ENCODE measurements at places on chromosomes 11 and 22. TPM values are rescaled to one million over a fixed set of nuclear protein-coding genes. Genes with fewer than 3 reads are reported as not detected.
A peak's percentile ranks its signal among the peaks of the same experiment; 100 is the strongest.

CCDC73 gene
- not detected for total RNA-seq

OR4C16 gene
- not detected for total RNA-seq

DNA sequence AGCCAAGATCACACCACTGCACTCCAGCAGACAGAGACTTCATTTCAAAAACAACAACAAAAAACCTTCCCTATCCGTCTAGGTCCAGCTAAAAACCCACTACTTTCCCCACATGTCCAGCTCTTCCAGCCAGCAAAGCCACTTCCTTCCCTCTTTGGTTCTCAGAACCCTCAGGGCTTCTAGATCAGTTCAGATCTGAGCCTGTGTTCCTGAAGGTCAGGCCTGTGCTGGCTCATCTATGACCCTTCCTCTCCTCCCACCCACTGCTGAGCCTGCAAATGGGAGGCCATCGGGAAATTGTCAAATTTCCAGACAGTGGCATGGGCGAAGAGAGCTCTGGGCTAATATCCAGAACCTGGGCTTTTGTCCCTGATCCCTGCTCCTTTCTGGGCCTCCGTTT lies 37.8 kb downstream of the SLCO2B1 start:
- no peak for DNase-seq

LAMTOR1 gene
- total RNA-seq, result 92.0 TPM

HEPN1 gene
- total RNA-seq, result not detected

DNA sequence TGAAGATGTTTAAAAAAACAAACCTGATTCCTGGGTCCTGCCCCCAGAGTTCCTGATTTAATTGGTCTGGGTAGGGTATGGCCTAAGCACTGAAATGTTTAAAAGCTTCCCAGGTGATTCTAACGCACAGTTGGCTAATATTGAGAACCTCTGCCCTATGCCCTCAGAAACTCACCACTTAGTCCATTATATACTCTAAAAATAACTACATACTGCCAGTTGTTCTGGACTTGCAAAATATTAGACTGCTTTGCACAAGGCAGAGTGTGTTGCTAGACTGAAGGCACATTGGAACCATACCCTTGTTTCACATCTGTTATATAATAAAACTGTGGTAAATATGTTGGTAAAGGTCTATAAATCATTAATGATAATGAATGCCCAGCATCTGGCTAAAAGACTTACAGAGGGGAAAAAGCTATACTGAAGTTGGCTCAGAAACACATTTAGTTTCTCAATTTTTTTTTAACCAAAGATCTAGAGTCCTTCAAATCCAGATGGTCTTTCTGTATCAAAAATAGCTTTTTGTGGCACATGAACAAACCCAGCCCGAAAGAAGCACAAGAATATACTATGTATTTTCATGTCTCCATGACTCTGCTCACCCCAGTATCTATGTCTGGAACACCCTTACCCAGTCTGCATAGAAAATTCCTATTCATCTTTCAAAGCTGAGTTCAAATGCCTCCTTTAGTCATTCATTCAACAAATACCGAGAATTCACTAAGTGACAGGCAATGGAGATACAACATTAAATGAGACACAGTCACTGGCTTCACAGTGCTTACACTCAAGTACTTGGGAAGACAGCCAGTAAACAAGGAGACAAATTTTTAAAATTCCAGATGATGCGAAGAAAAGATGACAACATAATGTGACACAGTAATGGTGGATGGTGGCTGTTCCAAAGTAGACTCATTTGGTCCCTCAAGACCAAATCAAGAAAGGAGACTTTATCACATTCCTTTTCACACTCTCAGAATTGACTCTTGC lies 44.1 kb downstream of the RBFOX2 start:
- DNase-seq, result no peak

- DNase-seq, result peak; percentile 10
Measured at GRCh38 chr11:126313826-126314225, 10.0 kb downstream of the DCPS start.

KCTD17 gene
- total RNA-seq, result 34.3 TPM

DNA sequence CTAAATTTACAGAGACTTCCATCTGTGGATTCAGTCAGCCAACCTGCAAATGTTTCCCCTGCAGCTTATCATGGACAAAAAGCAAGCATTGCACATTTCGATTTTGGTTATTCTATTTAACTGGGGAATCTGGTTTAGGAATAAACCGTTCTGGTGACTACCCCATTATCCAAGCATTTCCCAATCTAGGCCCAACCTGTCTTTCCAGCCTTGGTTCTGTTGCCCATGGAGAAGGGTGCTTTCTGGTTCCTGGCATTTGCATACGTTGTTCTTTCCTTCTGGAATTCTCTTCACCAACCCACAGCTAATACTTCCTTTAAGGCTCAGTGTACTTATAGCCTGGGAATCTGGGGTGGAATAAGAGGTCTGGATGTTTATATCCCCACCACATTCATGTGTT lies 1.4 kb upstream of the TMEM123 start:
- DNase-seq, result no peak

CBLIF gene
- total RNA-seq, result not detected

- no peak for DNase-seq
Measured at GRCh38 chr11:60263402-60263801, 17.1 kb upstream of the MS4A4A start.

GRCh38 chr11:72482211-72482812 lies 48.0 kb upstream of the CLPB start:
- DNase-seq, result peak; percentile 87

GRCh38 chr22:44888491-44889254 lies 121.1 kb downstream of the PHF21B start:
- peak; percentile 74 for DNase-seq

CHST1 gene
- total RNA-seq, result 1.0 TPM

ZNF215 gene
- total RNA-seq, result 12.9 TPM

ADM2 gene
- 4.0 TPM for total RNA-seq

- DNase-seq, result no peak
Measured at GRCh38 chr11:128696941-128697340, 3.1 kb downstream of the FLI1 start.

COMT gene
- 29.7 TPM for total RNA-seq

All from endodermal cell (in vitro differentiated cells).